ENCODE measurements at places on chromosomes 3 and 15.

DNA sequence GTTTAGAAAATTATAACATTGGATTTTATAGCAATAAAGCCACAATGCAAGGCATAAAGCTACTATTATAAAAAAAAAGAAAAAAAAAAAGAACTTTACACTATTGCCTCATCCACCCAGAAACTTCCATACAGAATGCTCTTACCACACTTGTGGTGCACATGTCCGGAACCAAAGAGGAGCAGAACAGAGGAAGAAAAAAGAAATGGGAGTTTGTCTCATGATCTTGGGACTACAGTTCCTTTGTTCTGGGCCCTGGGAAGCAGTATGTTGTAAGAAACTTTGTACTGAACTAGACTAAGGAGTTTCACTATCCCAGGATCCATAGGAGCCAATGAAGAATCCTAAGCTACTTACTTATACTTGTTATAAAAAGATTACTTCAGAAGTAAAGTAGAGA, 36.1 kb downstream of the FMN1 start:
- DNase-seq: no peak

- DNase-seq: no peak
Observed at GRCh38 chr15:58374147-58374546, 57.6 kb upstream of the LIPC start.

- no peak for DNase-seq
Observed at GRCh38 chr15:97995881-97996603, 35.5 kb downstream of the ARRDC4 start.

DNA sequence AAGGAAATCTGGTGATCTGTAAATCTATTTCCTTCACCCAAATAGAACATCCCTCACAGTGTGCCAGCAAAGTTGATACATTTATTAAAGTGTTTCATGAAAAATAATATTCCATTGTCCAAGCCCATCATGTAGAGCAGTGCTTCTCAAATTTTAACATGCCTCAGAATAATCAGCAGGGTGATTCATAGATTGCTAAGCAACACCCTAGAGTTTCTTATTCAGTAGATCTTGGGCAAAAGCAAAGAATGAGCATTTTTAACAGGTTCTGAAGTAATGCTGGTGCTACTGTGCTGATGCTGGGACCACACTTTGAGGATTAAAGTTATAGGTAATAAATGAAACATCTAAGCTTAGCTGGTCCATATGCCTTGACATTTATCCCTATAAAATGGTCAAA, 210.5 kb downstream of the ZIC4 start:
- DNase-seq: no peak

DNA sequence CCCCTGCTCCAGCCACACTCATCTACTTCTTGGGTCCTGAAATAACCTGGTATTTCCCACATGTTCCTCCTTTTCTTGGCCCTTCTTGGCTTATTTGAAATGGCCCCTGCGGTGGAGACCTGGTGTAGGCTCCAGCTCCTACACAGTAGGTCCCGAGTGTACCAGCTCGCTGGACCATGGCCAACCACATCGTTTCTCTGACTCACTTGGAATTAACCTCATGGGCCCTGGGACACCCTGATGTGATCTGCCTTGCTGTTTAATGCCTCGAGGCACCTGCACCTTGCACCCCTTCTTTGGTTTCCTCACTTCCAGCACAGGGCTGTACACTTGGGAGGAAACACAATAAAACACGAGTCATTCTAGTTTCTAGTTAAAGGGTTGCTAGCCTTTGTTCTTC, 60.3 kb downstream of the FEM1B start:
- DNase-seq: no peak

- DNase-seq: no peak
Observed at GRCh38 chr3:156702367-156702766, 28.0 kb downstream of the TIPARP start.

- no peak for DNase-seq
Observed at GRCh38 chr3:197026481-197026866, 3.1 kb downstream of the MELTF start.

GRCh38 chr3:100911956-100912355, 81.3 kb downstream of the ABI3BP start:
- no peak for DNase-seq

- DNase-seq: no peak
Observed at GRCh38 chr15:31540633-31541032, 214.0 kb downstream of the KLF13 start.

DNA sequence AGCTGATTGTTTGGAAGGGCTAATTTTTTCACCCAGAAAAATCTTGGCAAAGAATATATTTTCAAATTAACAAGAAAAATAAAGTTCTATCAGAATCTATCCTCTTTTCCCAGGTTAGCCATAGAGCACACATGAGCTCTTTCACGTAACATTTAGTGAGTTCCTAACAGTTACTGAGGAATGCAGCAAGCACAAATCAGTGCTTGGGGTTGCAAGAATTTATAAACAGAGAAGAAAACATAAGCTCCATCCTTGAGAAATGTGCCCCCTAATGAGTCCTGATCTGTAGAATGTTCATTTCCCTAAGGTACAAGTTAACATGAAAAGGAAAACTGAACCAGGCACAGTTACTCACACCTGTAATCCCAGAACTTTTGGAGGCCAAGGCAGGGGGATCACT, 13.9 kb downstream of the EOGT start:
- no peak for DNase-seq

GRCh38 chr3:23202203-23202920, 765 bp upstream of the UBE2E2 start:
- DNase-seq: peak; percentile 71

GRCh38 chr3:79906106-79906505, 138.3 kb upstream of the ROBO1 start:
- no peak for DNase-seq

- no peak for DNase-seq
Observed at GRCh38 chr15:100140527-100141308, 201.1 kb downstream of the ADAMTS17 start.

DNA sequence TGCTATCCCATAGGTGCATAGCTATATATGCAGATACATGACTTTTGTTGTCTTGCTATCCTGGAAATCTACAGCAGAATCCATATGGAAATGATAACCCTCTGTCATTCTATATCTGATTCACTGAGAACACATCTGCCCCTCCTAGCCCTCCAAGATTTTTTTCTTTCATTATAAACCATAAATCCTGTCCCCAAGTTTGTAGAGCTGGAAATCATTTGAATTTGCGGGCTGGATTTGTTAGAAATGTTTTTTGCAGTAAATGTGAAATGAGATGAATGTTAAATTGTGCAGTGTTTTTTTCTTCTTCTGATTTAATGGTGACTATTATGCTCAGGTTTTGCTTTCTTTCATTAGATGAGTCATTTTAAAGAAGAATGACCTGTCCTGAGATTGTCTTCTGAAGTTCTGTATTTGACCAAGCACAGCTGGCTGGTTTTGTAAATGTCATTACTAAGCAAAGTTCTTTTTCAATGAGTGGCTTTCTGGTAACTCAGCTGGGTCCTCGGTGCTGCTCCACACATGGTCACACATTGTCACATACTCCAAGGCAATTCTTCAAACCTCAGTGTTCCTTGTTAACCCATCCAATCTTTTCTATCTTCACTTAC, 25.3 kb upstream of the ABHD17C start:
- no peak for DNase-seq

DNA sequence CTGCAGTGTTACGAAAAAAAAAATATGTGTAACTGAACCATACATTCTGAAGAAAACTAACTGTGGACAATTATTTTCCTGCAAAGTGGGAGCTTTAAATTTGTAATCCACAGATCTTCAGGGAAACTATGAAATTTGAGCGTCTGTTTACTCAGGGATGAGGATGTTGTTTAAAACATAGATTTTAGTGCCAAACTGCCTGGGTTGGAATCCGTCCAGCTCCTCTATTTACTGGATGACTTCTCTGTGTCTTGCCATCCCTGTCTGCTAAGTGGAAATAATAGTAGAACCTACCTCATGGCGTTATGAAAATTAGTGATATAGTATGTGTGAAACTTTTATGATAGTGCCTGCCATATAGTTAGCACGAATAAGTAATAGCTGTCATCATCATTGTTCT, 666.5 kb downstream of the SQOR start:
- DNase-seq: no peak

- DNase-seq: no peak
Observed at GRCh38 chr3:17946619-17947018, 204.2 kb upstream of the TBC1D5 start.

DNA sequence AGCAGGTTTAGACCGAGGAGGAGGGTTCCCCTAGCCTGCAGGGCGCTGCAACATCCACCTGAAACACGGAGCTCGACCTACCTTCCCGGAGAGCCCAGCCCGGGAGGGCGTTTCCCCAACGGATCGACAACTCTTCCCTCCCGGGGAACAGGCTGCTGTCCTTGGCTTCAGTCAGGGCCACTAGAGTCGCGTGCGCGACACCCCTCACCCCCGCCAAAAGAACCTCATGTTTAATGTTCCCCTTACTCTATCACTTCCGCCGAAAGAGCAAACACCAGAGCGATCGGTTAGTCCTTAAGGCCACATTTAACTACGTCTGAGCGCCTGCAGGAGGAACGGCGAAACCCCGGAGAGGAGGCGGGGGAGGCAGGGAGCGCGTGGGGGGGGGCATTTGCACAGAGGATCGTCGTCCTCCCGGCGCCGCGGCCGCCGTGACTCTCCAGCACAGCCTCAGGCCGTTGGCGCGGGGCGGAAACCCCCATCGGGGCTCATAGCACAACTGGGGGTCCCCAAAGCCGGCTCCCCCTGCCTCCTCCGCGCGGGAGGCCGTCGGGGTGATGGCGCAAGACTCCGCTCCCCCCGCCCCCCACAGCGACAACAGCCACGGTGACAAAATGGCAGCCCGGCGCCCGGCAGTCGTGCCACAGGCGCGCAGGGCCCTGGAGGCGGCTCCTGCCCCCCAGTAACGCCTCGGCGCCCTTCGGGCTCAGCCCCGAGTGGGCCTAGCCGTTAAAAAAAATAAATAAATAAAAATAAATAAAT, 3.2 kb downstream of the ANP32A start:
- peak; percentile 74 for DNase-seq

DNA sequence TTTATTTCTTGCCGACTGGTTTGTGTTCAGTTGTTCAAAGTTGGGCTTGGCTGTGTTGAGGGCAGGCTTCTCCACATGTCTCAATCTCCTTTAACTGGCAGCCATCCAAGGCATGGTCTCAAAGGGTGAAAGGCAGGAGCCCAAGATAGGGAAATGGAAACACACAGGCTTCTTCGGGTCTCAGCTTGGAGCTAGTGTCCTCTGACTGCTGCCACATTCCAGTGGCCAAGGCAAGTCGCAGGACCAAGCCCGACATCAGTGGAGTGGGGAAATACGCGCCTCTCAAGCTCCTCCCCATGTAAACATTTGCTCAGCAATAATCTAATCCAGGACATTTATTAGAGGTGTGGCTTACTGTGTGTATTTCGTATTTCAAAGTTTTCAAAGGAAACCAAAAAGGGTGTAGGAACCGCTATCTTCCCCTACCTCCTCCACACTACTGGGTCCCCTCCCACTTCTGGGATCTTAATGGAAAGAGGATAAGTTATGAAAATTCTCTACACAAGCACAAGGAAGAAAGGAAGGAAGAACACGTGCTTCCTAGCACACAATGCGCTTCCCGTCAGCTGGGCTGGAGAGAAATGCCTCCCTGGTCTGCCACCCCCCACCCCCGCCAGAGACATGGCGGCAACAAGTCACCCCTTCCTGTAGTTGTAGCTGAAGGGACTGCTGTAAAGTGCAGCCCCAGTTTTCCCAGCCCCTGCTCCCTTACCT, 181.7 kb downstream of the FAM43A start:
- no peak for DNase-seq

- no peak for DNase-seq
Observed at GRCh38 chr15:73654659-73655058, 21.5 kb upstream of the NPTN start.

DNA sequence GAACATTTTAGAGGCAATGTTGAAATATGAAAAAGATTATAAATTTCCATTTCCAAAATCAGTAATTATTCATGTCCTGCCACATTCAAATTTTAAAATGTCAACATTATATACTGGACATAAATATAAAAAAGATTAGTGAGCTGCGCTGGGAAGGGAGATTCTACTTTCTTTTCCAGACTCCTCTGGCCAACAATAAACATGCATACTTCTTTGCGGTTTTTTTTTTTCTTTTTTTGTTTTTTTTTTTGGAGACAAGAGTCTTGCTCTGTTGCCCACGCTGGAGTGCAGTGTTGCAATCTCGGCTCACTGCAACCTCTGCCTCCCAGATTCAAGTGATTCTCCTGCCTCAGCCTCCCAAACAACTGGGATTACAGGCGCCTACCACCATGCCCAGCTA, 105.5 kb downstream of the ADAM10 start:
- no peak for DNase-seq

DNA sequence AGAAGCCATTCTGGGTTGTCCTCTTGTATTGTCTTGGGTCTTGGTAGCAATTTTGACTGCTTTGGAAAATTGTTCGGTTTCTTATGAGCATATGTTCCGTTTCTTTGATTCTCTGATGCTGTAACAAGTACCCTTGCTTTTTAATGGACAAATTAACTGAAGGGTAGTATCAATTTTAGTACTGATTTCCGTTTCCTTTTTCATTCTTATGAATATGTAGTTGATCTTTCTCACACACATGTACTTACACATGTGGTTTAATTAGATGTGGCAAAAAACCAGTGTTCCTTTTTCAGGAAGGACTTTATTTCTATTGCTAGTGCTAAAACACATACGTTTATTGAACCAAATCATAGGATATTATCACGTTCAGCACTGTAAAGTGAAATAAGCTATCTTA, 119.1 kb downstream of the TCF12 start:
- DNase-seq: no peak

DNA sequence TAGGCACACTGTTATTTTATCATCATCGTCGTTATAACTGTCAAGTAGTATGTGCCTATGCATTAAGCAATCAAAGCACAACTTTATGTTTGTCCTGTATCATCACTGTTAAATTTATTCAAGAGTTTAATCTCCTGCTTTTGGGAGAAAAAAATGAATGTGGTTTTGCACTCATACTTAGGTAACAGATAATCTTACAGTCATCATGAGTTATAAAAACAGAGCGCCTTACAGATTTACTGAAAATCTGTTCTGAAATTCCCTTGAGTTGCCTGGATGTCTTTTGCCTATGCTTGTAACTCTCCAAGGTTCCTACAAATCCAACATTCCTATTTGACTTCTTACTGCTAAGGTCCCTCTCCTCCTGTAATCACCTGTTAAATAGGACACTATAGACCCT, 307.3 kb downstream of the ZIC4 start:
- DNase-seq: no peak

- no peak for DNase-seq
Observed at GRCh38 chr15:95113041-95113440, 881.7 kb downstream of the MCTP2 start.

DNA sequence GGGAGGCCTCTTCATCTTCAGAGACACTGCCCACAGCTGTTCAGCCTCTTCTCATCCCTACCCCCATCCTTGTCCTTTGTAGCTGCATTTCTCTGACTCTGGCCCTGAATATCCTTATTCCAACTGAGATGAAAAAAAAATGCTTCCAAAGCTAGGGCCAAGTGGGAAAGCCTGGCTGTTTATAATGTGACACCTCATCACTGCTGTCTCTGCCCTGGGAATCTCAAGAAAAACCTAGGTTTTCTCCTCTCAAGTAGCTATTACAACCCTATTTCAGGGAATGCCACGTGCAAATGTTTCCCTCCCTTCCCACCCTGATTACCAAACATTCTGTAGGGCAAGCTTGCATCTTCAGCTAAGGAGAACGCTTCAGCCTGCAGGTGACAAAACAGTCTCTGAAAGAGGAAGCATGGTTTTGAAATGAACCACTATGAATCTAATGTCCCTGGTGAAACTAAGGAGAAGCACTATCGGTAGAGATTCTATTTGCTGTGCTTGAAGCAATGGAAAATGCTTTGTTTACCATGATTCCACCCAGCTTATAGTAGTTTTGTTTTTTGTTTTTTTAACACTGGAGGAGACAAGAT, 65.4 kb downstream of the USF3 start:
- no peak for DNase-seq

Measured in right lung (tissue), 10 donors.